ENCODE measurements at places on chromosomes 16 and 17. TPM values are rescaled to one million over a fixed set of nuclear protein-coding genes. Genes with fewer than 3 reads are reported as not detected.
A peak's percentile ranks its signal among the peaks of the same experiment; 100 is the strongest.

GRCh38 chr17:36721560-36722120 is 120.3 kb downstream of the MRM1 start:
- no peak for DNase-seq
- H3K36me3 ChIP-seq: no peaks in the 10 kb centered on the region
- peak overlapping the region; percentile 65 for H3K4me3 ChIP-seq
- no peaks in the 10 kb centered on the region for H3K27me3 ChIP-seq

The ARHGAP44 gene
- total RNA-seq: 0.61 TPM

DNA sequence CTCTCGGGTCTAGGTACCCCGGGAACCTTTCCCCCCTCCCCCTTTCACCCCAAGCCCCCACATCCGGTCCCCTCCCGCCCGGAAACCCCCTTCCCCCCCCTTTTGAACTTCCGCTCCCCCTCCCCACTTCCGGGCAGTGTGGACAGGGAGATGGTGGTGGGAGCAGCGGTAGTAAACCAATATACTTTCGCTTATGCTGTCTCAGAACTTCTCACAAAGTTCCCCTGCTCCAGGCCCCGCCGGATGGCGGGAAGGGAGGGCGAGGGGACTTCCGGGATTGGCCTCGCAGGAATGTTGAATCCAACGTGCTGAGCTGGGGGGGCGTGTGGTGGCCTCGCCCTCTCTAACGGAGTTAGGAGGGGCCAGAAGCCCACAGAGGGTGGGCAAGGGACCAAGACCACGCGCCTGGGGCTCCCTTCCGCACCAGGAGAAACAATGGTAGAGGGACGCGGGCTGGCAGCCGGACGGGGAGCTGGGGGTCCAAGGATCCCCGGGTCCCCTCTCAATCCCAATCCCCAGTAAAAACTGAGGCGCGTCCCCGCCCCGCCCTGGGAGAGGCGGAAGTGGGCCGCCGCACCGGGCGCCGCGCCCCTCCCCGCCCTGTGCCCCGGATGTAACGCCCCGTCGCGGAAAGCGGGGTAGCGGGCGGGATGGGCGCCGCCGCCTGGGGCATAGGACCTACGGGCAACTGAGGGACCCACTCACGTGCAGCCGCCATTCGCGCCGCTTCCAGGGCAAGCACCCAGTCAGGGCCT is 742 bp downstream of the PFN1 start:
- H3K27ac ChIP-seq: peak overlapping the region; percentile 100
- H3K4me1 ChIP-seq: peaks cover 45% of the 10 kb centered on the region
- H3K36me3 ChIP-seq: peaks cover 18% of the 10 kb centered on the region
- H3K27me3 ChIP-seq: no peaks in the 10 kb centered on the region

The NAGS gene
- 0.64 TPM for total RNA-seq

DNA sequence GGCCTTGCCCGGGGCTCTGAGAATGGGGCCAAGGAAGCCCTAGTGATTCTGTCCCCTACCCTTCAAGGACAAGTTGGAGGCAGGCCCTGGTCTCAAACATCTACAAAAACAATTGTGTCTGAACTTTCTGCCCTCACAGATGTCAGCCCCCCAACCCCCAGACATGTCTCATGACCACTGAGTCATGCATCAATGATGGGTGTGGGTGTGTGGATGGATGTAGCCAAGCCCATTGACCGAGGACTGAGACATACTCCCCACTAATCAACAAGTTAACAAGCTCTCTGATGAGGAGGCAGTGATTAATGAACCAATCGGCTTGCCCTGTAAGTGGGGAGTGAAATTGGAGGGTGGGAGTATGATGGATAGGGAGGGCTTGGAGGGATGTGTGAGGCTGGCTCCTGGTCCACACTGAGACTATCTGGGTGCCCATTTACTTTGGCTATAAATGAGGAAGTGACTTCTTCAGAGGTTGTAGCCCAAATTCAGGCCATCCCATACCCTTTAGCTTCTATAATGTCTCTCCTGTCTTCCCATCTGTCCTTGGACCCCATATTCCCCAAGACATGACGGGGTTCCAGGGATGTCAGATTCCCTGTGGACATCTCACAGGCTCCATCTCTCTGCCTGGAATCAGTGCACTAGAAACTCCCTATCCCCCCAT is 97.1 kb upstream of the TMEM97 start:
- no peaks in the 10 kb centered on the region for H3K4me1 ChIP-seq
- H3K27me3 ChIP-seq: no peaks in the 10 kb centered on the region
- no peak for DNase-seq
- no peak overlapping the region for H3K27ac ChIP-seq

The CD300LF gene
- not detected for total RNA-seq

- peaks cover 2% of the 10 kb centered on the region for H3K36me3 ChIP-seq
- no peak overlapping the region for H3K4me3 ChIP-seq
- no peaks in the 10 kb centered on the region for H3K27me3 ChIP-seq
- H3K27ac ChIP-seq: no peak overlapping the region
- DNase-seq: no peak
- H3K4me1 ChIP-seq: no peaks in the 10 kb centered on the region
Measured at GRCh38 chr16:50369133-50369804, 481 bp upstream of the BRD7 start.

DNA sequence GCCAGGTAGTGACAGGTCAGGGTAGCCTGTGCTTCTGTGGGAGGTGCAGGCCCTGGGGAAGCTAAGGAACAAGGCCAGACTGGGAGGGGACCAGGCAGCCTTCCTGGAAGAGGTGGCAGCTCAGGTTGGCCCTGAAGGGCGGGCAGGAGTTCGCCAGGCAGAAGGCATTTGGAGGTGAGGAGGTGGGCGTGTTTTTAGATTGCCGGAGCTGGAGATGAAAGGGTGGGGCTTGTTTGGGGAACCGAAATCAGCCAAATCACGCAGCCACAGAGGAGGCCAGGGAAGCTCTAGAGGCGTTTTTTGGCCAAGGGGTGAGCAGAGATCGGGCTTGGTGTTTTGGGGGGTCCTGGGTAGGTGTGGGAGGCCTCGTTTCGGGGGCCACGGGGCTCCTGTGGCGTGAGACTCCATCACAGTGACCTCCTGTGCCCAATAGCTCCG is 7.6 kb downstream of the ADCY7 start:
- peak; percentile 64 for DNase-seq
- no peaks in the 10 kb centered on the region for H3K27me3 ChIP-seq
- peak overlapping the region; percentile 70 for H3K4me3 ChIP-seq
- H3K27ac ChIP-seq: peak overlapping the region; percentile 93

GRCh38 chr17:77966476-77966875 is 8.0 kb downstream of the TNRC6C start:
- DNase-seq: no peak
- no peak overlapping the region for H3K4me3 ChIP-seq
- H3K27ac ChIP-seq: no peak overlapping the region
- no peaks in the 10 kb centered on the region for H3K27me3 ChIP-seq
- no peaks in the 10 kb centered on the region for H3K36me3 ChIP-seq
- peaks cover 7% of the 10 kb centered on the region for H3K4me1 ChIP-seq

The RHBDL3 gene
- total RNA-seq: 0.05 TPM

- no peaks in the 10 kb centered on the region for H3K36me3 ChIP-seq
- no peak for DNase-seq
- peaks cover 8% of the 10 kb centered on the region for H3K27me3 ChIP-seq
- H3K4me3 ChIP-seq: no peak overlapping the region
- H3K27ac ChIP-seq: no peak overlapping the region
Measured at GRCh38 chr17:79255926-79256585, 181.4 kb downstream of the ENGASE start.

The CCL1 gene
- not detected for total RNA-seq

The CBX1 gene
- total RNA-seq: 57.2 TPM

GRCh38 chr17:40363111-40363827 is 1.3 kb downstream of the GJD3 start:
- H3K27ac ChIP-seq: no peak overlapping the region
- no peak for DNase-seq
- no peaks in the 10 kb centered on the region for H3K4me1 ChIP-seq
- peak overlapping the region; percentile 65 for H3K4me3 ChIP-seq
- no peaks in the 10 kb centered on the region for H3K36me3 ChIP-seq
- no peaks in the 10 kb centered on the region for H3K27me3 ChIP-seq

DNA sequence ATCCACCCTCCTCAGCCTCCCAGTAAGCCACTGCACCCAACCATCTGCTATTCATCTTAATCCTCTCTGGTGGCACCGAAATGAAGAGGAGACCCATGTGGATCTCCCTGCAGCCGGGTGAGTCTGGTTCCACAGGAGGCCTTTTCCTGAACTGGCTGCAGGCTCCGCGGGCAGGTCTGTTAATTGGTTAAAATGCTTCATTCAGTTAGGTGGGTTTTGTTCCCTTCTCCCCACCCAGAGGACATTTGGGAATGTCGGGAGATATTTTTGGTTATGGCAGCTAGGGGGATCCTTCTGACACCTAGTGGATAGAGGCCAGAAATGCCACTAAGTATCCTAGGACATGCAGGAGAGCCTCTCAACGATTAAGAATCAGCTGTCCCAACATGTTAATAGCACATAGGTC is 16.7 kb downstream of the C16orf54 start:
- peaks cover 17% of the 10 kb centered on the region for H3K4me1 ChIP-seq
- H3K4me3 ChIP-seq: no peak overlapping the region
- H3K27me3 ChIP-seq: no peaks in the 10 kb centered on the region
- H3K27ac ChIP-seq: no peak overlapping the region

Data from GM12878 (cell line).